ENCODE measurements at places on chromosomes 7 and 10.

- DNase-seq: no peak
Observed at GRCh38 chr10:36469585-36469984, 655.8 kb upstream of the ANKRD30A start.

DNA sequence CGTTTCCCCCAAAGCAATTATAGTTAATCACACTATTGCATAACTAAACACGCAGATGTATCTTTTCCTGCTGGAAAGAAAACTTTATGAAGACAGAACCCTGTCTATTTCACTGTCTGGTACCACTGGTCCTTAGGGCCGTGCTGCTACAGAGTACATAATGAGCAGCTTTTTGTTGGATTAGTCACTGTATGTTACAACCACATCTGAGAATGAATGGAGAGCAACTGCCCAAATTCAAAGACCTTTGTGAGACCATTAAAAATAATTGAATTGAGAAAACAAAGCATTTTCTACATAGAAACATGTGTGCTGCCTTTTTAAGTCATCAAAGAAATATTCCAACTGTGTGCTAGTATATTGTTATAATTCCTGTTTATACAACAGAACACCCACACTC, 111.3 kb upstream of the SORCS1 start:
- DNase-seq: no peak

GRCh38 chr7:2967705-2968104, 76.0 kb downstream of the CARD11 start:
- DNase-seq: no peak

DNA sequence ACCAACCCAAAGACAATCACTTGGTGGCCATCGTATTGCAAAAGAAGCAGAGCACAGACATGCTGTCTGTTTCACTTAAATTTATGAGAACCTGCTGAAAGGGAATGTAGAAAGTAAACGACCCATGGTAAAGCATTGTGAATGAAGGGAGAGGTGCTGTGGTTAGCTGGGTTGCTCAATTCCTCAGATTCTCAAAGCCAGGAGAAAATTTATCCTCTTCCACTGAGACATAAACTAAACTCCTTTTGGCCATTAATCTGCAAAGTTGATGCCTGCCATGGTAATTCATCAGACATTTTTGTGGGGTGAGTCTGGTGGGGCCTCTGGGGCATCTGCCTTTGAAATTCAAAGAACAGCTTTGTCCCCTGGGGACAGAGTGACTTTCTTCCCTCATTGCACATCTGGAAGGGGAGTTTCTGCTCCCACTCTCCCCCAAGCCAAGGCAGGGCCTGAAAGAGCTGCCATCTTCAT, 951.0 kb downstream of the LRMDA start:
- DNase-seq: no peak

DNA sequence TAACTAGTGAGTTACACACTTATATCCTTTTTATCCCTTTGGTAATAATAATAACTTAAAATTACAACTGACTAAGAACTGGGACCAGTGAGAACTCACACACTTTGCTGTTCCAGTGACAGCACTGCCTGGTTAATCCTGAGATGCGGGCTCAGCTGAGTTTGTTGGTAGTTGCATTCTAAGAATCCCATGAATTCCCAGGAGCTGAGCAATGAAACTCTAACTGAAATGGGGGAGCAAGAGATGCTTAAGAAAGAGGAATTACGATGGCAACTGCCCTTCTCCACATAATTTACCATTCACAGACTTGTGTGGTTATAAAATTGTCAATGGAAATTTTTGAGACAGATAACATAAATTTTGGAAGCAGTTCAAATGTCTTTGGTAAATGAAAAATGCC, 659.4 kb downstream of the MAGI2 start:
- no peak for DNase-seq
